ENCODE measurements at places on chromosomes 4 and X.
A peak's percentile ranks its signal among the peaks of the same experiment; 100 is the strongest.

DNA sequence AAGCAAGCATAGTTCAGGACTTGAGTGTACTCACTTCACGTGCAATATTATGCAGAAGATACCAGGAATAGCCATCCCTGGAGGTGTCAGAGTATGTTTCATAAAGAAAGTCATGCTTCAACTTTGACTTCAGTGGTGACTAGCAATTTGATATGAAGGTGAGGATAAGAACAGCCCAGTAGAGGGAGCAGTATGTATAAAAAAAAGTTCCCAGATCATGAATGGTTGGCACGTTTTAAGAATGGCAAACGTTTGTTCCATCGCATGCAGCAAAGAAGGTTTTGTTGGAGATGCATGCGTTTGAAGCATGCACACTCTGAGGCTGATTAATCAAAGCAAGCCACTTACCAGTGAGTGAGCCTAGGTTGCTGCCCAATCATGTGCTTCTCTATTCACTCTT lies 33.5 kb upstream of the SLITRK4 start:
- DNase-seq = no peak

DNA sequence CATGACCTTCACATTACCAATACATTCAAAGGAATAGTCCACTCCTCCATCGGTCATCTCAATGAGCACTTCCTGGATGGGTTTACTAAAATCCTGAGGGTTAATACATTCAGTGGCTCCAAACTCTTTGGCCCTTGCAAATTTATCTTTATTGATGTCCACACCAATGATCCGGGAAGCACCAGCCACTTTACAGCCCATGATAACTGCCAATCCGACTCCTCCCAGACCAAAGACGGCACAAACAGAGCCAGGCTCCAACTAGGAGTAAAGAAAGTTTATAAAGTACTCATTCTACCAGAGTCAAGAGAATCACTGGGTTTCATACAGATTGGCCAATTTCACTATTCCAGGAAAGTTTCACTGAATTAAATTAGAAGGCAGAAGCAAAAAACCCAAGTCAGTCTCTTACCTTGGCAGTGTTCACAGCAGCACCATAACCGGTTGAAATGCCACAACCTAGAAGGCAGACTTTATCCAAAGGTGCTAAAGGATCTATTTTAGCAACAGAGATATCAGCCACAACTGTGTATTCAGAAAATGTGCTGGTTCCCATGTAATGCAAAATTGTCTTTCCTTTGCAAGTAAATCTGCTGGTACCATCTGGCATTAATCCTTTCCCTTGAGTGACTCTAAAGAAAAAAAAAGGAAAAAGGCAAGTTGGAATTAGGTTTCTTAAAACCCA lies 12.2 kb downstream of the ADH5 start:
- DNase-seq = no peak

DNA sequence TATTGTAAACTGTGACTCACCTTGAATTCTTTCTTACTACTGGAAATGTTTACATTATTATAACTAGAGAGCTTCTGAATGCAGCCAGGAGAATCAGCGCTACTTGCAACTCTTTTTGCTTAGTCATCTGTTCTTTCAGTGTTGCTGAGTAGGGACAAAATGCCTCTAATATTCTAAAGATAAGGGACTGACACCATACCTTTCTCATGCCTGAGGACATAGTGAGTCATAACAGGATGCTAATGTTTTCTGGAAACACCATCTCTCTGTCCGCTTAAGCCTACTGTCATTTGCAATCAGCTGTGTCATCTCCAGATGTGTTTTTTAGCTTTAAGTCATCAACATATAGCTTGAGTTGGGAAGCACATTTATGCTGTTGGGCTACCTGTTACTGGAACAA lies 108.3 kb downstream of the QRFPR start:
- no peak for DNase-seq

GRCh38 chr4:89657931-89658700 lies 178.8 kb downstream of the SNCA start:
- DNase-seq = peak; percentile 18

DNA sequence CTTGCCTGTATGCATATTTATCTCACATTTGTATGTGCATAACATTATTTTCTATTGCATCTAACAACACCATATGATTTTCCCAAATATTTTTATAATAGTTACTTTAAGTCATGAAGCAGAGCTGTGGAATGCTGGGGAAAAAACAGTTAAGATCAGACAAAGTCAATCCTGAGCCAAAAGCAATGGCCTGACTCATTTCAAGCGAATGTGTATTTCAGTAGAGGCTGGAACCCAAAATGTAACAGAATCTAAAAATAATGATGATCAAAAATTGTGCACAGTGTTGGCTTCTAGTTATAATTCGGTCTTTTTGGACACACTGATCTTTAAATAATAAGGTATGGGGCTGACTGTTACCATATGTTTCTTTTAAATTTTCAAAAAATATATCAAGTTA lies 516.2 kb upstream of the ADGRL3 start:
- no peak for DNase-seq

DNA sequence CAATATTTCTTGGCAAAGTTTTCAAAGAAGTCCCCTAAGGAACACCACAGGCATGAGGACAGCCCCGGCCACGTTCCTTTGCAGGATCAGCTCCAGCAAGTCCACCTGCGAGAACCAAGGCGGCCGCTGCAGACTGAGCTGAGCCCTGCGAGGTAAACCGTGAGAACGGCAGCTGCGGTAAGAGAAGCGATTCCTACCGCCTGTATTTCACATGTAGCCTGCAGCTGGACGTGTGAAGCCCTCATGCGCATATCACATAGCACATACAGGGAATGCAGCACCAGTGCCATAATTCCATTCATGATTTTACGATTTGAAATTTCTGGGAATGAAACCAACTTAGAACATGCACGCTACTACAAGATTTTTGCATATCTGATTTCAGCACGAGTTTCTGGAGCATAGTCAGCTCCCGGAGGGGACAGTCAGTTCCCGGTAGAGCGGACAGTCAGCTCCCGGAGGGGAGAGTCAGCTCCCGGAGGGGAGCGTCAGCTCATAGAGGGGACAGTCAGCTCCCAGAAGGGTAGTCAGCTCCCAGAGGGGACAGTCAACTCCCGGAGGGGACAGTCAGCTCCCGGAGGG lies 41.7 kb downstream of the FGFRL1 start:
- no peak for DNase-seq

DNA sequence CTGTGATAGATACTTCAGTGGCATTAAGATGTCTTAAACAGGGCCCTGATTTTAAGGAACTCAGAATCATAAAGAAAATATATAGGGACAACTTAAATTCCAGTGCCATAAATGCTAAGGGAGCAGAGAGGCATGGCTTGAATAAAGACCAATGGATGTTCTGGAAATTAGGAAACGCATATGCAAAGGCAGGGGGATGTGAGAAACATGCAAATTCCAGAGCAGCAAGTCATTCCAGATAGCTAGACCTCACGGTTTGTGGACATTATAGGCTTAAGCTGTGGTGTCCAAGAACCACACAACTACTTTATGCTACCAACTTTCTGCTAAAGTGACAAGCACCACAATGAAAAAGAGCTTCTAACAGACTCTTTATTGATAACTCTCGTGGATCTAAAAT lies 132.6 kb upstream of the ANK2 start:
- no peak for DNase-seq

DNA sequence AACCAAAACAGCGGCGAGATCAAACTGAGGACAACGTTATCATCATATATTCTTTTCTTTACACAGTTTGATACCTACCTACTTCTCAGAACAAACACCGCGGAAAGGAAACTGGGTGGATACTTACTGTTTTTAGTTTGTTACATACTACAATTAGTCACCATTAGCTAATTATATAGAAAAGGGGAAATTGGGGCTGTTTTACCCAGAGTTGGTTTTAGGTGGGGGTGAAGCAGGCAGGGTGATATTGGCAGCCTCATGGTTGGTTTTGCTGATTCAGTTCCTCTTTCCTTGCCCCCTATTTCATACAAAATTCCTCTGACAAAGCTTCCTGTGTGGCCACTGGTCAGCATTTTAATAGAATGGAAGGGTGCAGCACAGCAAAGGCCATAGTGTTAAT lies 77.8 kb downstream of the SORBS2 start:
- no peak for DNase-seq

GRCh38 chr4:73583666-73584065 lies 36.6 kb downstream of the RASSF6 start:
- DNase-seq = no peak

- DNase-seq = no peak
These were observed 46.8 kb downstream of the MXRA5 start for GRCh38 chrX:3299636-3300035.

DNA sequence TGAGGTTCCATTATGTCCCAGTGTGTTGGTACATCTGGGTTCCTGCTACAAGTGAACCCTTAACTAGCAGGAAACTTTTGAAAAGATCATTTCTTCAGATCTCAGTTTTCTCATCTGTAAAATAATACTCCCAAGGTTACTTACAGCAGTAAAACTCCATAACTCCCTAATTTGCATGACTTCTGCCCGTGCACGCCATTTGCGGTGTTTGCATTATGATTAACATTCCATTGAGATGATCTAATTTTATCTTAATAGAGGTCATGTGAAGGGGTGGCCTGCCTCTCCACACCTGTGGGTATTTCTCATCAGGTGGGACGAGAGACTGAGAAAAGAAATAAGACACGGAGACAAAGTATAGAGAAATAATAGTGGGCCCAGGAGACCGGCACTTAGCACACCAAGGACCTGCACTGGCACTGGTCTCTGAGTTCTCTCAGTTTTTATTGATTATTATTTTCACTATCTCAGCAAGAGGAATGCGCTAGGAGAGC lies 219.8 kb downstream of the TLL1 start:
- DNase-seq = no peak

GRCh38 chr4:7539659-7540058 lies 104.9 kb upstream of the PSAPL1 start:
- DNase-seq = no peak

- DNase-seq = no peak
These were observed 100.3 kb downstream of the CDS1 start for GRCh38 chr4:84683064-84683850.

DNA sequence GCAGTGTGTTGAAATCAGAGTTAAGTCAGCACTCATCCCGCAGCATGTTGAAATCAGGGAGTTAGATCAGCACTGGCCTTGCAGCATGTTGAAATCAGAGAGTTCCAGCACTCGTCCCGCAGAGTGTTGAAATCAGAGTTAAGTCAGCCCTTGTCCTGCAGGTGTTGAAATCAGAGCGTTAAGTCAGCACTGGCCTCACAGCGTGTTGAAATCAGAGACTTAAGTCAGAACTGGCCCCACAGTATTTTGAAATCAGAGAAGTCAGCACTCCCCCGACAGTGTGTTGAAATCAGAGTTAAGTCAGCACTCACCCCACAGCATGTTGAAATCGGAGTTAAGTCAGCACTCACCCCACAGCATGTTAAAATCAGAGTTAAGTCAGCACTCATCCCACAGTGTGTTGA lies 10.9 kb upstream of the UVSSA start:
- DNase-seq = no peak

GRCh38 chr4:108512615-108513505 lies 107.5 kb upstream of the RPL34 start:
- DNase-seq = peak; percentile 56

DNA sequence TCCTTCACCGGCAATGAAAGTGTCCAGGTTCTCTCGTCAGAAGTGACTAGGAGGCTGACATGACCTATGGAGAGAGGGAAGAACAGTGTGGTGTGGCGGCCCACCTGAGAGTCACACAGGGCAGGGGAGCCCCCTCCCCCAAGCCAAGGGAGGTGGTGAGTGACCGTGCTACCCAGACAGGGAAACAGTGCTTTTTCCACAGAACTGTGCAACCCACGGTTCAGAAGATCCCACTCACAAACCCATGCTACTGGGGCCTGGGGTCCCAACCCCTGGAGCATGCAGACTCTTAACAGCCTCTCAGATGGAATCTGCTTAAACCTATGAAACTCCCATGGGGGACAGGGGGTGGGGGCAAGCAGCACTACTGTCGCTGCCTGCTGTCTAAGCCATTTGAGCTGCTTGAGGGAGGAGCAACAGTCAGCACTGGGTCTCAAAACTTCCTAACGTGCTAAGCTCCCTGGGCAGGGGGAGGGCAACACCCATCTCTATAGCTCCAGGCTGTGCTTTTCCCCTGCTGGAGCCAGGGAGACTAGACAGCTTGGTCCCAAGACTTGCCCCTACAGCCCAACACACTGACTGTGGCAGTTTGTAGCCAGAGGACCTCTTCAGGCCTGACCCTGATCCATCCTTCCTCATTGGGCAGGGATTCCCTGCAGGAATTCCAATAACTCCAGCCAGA lies 850.4 kb upstream of the AADAT start:
- DNase-seq = no peak

DNA sequence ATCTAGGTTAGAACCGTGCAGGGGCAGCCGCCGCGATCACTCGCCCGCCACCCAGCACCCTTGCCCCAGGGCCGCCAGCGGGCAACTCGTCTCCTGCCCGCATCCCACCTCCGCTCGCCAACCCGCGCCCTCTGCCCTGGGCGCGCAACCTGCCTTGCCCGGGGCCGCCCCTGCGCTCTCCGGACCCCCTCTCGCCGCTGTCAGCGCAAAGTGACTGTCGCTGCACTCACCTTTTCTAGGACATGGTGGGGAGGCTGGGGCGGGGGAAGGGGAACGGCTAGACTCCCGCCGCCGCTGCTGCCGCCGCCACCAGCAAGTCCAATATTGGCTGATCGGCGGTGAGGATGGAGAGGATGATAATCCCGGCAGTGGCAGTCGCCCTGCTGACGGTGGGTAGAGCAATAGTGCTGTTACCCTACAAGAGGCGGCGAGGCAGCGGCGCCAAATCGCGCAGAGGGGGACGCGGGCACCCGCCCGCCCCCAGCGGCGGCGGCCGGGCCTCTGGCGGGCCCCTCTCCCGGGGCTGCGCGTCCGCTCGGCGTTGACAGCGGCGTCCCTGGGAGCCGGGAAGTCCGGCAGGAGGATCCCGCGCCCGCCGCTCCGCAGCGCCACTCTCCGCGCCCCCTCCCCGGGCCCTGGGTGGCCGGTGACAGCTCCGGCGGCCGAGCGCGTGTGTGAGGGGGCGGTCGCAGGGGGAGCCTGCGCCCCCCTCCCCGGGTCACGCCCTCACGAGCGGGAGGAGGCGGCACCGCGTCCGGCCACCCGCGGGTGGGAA lies 2.3 kb upstream of the NR3C2 start:
- DNase-seq = no peak

DNA sequence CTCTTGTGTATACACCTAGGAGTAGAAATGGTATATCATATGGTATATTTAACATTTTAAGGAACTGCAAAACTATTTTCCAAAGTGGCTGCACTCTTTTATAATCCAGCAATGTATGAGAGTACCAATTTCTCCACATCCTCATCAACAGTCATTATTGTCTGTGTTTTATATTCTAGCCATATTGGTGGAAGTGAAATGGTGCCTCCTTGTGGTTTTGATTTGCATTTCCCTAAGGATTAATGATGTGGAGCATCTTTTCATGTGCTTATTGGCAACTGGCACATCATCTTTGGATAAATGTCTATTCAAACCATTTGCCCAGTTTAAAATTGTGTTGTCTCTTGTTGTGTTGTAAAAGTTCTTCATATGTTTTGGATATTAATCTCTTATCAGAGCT lies 9.6 kb downstream of the BMP15 start:
- no peak for DNase-seq
